ENCODE measurements at places on chromosomes 13 and 19. TPM values are rescaled to one million over a fixed set of nuclear protein-coding genes. Genes with fewer than 3 reads are reported as not detected.

CASP14 gene
- not detected for total RNA-seq

MBD3L2 gene
- not detected for total RNA-seq

FLT1 gene
- total RNA-seq, result 178 TPM

ALOX5AP gene
- total RNA-seq, result not detected

LRRC63 gene
- not detected for total RNA-seq

TJP3 gene
- total RNA-seq, result not detected

ZNF146 gene
- total RNA-seq, result 63.3 TPM

INAFM1 gene
- total RNA-seq, result 9.4 TPM

PDE4A gene
- total RNA-seq, result 10.0 TPM

SIGLECL1 gene
- total RNA-seq, result not detected

NCAN gene
- total RNA-seq, result not detected

VAV1 gene
- not detected for total RNA-seq

DHDH gene
- total RNA-seq, result not detected

PPP1R37 gene
- 28.5 TPM for total RNA-seq

CCDC8 gene
- total RNA-seq, result 0.75 TPM

TNFSF9 gene
- 0.72 TPM for total RNA-seq

ATP4B gene
- not detected for total RNA-seq

VSTM2B gene
- not detected for total RNA-seq

INSL3 gene
- not detected for total RNA-seq

TEX29 gene
- not detected for total RNA-seq

KLK2 gene
- not detected for total RNA-seq

ABHD8 gene
- total RNA-seq, result 6.8 TPM

AMH gene
- 7.5 TPM for total RNA-seq

DPF1 gene
- 5.0 TPM for total RNA-seq

ZNF835 gene
- not detected for total RNA-seq

LILRA2 gene
- not detected for total RNA-seq

FBXO17 gene
- 23.8 TPM for total RNA-seq

SOHLH2 gene
- total RNA-seq, result 0.55 TPM

SMAD9 gene
- total RNA-seq, result 4.5 TPM

SIAH3 gene
- total RNA-seq, result not detected

IQCN gene
- 3.0 TPM for total RNA-seq

HS6ST3 gene
- total RNA-seq, result 0.15 TPM

SYT5 gene
- 0.42 TPM for total RNA-seq

ZNF415 gene
- 0.69 TPM for total RNA-seq

ZNF763 gene
- 0.48 TPM for total RNA-seq

UPK1A gene
- total RNA-seq, result not detected

LPAR2 gene
- 5.1 TPM for total RNA-seq

STK11 gene
- 75.4 TPM for total RNA-seq
